HT-29 (cell line): ENCODE measurements at places on chromosomes 7 and 10. TPM values are rescaled to one million over a fixed set of nuclear protein-coding genes. Genes with fewer than 3 reads are reported as not detected.

The SLC13A4 gene
- total RNA-seq, result not detected in 2 replicates

DNA sequence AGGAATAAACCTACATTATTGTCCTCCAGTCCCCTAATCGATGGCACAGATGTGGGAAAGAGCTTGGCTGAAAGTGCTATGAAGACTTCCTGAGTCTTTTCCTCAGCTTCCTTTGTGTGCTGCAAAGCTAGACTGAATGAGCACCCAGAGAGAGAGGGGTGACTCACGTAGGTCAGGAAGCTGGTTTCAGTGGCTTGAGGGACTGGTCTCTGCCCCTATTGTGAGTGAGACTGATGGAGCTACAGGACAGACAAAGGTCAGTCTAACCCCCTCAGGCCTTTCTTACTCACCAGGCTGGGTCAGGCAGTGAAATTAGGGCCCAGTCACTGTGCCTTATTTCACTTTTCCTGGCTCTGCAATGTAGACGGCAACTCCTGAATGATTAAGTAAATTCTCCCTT lies 171.1 kb upstream of the GRB10 start:
- no peak for DNase-seq

DNA sequence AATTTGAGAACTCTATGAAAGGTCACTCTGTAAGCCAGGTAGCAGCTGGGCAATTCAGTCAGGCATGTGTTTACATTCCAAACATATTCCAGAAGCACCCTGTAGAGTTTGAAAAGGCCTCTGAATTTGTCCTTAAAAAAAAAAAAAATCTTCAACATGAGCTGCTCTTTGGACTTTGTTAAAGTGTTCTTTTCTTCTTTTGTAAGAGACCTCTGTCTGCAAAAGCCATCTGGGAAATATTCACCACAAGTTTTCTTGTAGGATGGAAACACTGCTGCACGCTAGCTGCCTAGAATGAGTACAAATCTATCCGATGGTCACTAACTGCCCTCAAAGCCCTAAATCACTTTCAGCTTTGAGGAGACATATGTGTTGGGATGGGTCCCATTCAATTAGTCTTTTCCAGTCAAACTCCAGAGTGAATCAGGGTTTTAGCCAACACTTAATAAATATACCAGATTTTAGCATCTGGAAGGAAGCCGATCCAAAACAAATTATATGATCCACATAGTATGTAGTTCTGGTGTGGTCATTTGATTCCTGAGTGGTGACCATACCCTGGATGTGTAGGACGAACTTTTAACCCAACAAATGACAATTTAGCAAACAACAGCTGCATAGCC lies 85.9 kb downstream of the CD36 start:
- no peak for DNase-seq

DNA sequence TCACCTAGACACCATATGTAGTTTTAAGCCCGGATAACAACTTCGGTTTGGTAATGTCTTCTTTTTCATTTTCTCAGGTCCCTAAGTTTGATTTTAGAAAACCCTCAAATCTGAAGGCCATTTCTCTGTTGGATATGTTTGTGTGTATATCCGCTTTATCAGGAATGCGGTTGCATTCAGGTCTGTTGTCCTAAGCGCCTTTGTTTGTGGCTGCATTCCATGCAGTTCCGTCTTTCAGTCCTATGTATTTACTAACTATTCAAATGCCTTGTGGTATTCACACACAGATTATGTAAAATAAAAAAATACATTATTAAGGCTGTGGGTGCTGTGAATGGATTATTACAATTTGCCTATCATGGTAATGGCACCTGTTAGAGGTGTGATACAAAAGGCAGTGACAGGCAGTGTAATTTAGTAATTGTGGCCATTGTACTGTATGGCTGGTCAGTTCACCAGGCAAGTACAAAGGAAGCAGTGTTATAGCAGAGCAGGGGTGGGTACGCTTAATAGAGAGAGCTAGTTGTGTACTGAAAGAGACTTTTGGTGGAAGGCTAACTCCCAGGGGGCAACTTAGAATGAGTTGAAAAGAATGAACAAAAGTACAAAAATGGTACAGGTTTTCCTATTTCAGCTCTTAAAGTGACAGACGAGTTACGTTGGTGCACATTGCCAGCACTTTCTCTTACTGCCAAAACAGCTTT lies 136.4 kb downstream of the VTI1A start:
- no peak for DNase-seq

The H2BK1 gene
- not detected in 2 replicates for total RNA-seq

The C10orf95 gene
- total RNA-seq, result 4.5 and 11.7 TPM in 2 replicates

- DNase-seq, result no peak
Measured at GRCh38 chr7:25308246-25308645, 80.0 kb upstream of the NPVF start.
